ENCODE measurements at places on chromosomes 2 and 18.

GRCh38 chr2:11505652-11506610, 27.9 kb upstream of the GREB1 start:
- DNase-seq: no peak

- no peak for DNase-seq
Measured at GRCh38 chr18:3037423-3037915, 24.5 kb upstream of the LPIN2 start.

GRCh38 chr18:62601871-62602270, 79.0 kb downstream of the ZCCHC2 start:
- no peak for DNase-seq

GRCh38 chr2:234994438-234995321, 42.9 kb downstream of the SH3BP4 start:
- DNase-seq: no peak

All from HS-27A (cell line).